Effector memory CD8-positive, alpha-beta T cell (primary cell): ENCODE measurements at places on chromosomes 7 and 10.

DNA sequence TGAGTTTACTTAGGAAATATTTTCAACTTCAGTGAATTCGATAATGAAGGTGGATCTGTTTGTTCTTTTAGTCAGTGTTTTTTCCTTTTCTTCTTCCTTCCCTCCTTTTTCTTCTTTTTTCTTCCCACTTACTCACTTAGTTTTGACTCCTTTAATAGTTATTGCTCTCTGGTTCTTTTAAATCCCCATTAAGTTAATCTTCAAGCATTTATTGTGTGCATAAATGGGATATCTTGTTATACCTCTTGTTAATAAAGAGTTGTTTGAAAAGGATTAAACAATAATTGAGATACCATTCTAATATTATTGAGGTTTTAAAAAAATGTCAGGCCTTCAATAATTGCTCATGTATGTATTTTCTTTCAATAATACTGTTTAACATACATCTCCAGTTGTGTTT lies 19.5 kb downstream of the STAM start:
- peaks cover 45% of the 10 kb centered on the region for H3K4me1 ChIP-seq
- peaks cover 15% of the 10 kb centered on the region for H3K36me3 ChIP-seq
- no peak overlapping the region for H3K27ac ChIP-seq
- DNase-seq: no peak
- H3K27me3 ChIP-seq: no peaks in the 10 kb centered on the region
- H3K4me3 ChIP-seq: no peak overlapping the region

GRCh38 chr10:351770-352334 lies 216.6 kb downstream of the ZMYND11 start:
- no peak overlapping the region for H3K27ac ChIP-seq
- H3K4me1 ChIP-seq: no peaks in the 10 kb centered on the region
- DNase-seq: no peak
- H3K36me3 ChIP-seq: peaks cover 5% of the 10 kb centered on the region
- H3K4me3 ChIP-seq: no peak overlapping the region
- no peaks in the 10 kb centered on the region for H3K27me3 ChIP-seq

DNA sequence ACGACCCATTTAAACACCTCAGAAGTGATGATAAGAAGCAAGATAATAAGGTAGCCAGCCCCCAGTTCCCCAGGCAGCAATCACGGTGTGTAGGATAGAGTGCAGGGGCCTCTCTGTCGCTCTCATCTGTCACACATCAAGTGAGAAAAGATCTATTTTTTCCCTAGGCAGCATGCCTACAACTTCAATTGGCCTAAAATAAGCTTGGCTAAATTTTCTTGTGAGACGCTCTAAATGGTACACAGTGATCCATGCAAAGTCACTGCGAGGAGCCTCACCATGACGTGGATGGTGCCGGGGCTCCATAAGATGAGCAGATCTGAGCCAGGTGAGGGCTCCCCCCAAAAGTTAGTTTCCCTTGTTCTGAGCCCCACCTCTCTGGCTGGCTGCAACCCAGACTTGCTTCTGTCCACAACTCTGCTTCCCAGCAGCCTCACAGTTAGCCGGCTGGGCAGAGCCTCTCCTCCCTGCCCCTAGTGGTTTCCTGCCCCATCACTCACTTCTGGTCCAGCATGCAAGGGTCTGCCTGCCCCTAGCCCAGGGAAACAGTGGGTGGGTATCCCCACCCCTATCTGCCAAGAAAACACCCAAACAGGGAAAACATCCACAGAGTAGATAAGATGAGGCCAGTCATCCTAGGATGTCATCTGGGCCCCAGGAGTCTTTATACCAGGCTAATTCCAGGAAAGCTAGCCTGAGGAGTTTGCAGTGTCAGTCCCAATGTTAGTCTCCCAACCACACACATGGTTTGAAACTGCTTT lies 342.1 kb downstream of the GRID1 start:
- H3K36me3 ChIP-seq: no peaks in the 10 kb centered on the region
- no peak overlapping the region for H3K27ac ChIP-seq
- no peaks in the 10 kb centered on the region for H3K4me1 ChIP-seq
- DNase-seq: no peak

DNA sequence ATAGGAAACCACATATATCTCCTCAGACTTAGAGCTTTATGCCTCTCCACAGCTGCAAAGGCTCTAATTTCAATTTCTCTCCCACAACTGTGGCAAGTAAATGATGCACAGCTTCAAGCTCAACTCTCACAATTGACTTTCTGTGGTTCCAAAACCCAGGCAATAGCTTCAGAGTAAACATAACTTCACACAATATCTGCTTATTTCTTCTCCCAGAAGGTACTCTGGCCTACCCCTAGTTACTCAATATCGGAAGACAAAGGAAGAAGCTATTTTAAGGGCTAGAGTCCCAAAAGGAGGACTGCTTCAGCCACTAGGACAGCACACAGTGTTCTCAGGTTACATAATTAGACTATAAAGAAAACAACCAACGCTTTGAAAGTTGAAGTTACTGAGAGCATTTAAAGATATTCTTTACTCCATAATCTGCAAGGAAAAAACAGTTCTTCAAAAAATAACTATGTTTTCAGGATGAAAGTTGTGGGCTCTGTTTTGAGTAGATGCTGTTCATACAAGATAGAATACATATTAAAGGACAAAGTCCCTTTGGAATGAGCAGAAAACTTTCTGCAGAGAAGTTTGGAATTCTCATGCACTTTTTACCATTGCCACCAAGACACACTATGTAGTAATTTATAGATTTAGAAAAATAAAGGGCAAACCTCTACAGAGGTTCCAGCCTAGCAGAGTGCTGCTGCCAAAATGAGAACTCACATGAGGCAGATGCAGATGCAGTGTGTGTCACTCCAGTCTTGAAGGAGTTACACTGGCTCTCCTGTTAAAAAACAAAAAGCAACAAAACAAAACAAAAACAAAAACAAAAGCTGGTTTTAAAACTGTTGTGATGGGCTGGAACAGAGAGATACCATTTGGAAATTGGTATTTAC lies 81.8 kb downstream of the NT5C2 start:
- peaks cover 6% of the 10 kb centered on the region for H3K36me3 ChIP-seq
- DNase-seq: no peak
- no peaks in the 10 kb centered on the region for H3K27me3 ChIP-seq
- no peak overlapping the region for H3K4me3 ChIP-seq
- no peak overlapping the region for H3K27ac ChIP-seq

DNA sequence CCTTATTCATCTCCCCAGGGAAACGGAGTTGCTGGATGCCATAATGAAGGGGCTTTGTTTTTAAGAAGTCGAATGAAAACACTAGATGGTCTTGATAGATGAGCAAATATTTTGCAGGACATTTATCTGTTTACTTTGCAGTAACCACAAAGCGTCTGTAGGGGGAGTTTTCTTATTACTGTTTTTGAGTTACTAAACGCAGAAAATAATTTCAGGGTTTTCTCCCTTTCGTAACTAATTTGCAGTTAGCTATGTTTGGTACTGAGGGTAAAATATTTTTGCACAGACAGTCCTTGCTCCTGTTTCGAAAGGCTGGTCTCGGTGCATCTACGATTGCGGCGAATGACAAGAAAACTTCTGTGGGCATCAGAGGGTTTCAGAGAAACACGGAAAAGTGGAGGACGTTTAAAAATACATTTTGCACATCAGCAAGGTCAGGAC lies 505.6 kb upstream of the MKI67 start:
- no peak for DNase-seq
- H3K36me3 ChIP-seq: no peaks in the 10 kb centered on the region
- H3K4me1 ChIP-seq: no peaks in the 10 kb centered on the region
- no peak overlapping the region for H3K4me3 ChIP-seq
- H3K27ac ChIP-seq: no peak overlapping the region
